Vagina (tissue), 2 donors: ENCODE measurements at places on chromosomes 12 and 14. TPM values are rescaled to one million over a fixed set of nuclear protein-coding genes. Genes with fewer than 3 reads are reported as not detected.

- DNase-seq, result no peak
Observed at GRCh38 chr12:130494736-130495135, 157.0 kb downstream of the PIWIL1 start.

DNA sequence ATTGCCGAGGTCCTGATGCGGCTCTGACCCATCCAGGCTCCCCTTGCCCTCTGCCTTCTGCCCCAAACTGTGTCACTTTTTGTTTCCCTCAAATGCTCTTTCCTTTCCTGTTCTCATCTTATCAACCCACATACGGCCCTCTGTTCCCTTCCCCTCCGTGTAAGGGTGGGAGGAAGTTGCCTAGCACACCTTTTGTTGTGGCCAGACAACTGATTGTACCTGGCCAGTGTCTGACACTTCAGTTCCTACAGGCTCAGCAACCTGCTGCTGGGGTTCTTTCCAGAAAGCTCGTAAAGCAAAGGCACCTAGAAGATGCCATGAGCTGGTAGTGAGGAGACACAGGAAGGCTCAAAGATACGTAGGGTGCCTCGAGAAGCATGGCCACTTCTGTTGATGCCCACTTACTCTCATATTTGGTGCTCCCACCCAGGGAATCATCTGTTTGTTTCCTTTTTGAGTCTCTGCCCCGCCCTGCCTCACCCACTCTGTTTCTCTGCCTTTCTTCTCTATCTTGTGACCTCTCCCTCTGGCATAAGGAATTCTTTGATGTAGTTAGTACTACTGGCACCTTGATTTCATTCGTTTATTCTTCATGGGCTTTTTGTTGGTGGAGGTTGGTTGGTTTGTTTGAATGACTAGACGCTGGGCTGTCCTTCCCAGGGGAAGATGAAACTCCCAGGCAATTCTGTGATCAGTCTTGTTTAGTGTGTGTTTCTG is 152.4 kb upstream of the FKBP4 start:
- no peak for DNase-seq

DNA sequence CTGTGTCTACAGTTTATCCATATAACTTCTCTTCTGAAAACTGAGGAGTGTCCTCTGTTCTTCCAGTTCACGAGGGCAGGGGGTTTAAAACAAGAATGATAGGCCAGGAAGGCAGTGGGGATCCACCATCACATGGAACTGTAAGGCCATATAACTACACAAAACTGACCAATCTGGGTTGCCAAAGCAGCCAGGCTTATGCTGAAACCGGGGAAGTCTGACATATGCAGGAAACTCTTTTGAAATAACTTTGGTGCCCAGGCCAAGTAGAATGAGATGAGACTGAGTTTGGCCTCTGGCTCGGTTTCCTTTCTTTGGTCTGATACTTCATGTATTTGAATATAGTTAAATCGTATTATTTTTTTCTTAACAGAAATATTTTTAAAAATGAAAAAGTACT is 18.0 kb upstream of the ATF1 start:
- DNase-seq, result no peak

GRCh38 chr12:788288-788687 is 35.9 kb downstream of the WNK1 start:
- no peak for DNase-seq

GRCh38 chr12:22374508-22374907 is 40.0 kb upstream of the ST8SIA1 start:
- DNase-seq, result no peak

DNA sequence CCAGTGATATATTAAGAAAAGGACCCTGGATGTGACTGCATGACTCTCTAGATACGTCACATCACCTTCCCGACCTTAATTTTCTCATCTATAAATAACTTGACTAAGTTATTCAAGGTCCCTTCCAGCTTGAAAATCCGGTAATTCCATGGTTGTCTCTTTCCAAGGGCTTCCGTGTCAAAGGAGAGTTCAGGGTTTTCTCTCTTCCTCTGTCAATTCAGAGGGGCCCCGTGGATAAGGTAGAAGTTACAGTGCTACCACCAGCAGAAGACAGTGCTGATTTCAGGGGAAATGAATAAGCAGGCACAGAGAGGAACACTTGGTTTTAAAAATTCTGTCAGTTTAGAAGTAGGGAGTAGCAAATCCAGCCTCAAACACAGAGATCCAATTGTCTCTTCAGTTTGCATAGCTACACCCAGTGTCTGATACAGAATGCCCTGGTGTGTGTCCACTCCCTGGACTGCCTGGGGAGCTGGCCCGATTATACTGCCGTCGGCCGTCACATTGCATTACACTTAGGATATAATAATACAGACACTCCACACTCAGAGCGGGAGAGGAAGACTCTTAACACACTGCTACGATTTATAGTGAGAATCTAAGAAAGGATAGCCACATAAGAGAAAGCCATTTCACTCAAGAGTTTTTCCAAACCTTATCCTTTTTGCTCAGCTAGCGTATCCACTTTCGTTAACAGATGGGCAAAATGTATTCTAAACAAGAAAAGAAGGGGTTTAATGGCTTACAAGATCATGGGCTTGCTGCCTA is 54.7 kb upstream of the GTF2A1 start:
- DNase-seq, result no peak

GRCh38 chr12:15563663-15564062 is 225.5 kb downstream of the EPS8 start:
- DNase-seq, result no peak

Gene PTGDR
- total RNA-seq, result 1.2 TPM
